ENCODE measurements at places on chromosomes 4 and X. TPM values are rescaled to one million over a fixed set of nuclear protein-coding genes. Genes with fewer than 3 reads are reported as not detected.

The ZNF630 gene
- 1.5 TPM for total RNA-seq

The SMIM9 gene
- not detected for total RNA-seq

The ERAS gene
- not detected for total RNA-seq

The IL13RA2 gene
- not detected for total RNA-seq

The MAGT1 gene
- 66.9 TPM for total RNA-seq

The ZCCHC18 gene
- 1.6 TPM for total RNA-seq

The SSX1 gene
- not detected for total RNA-seq

The CSAG3 gene
- not detected for total RNA-seq

The ADH7 gene
- not detected for total RNA-seq

The LINC00632 gene
- total RNA-seq = 12.7 TPM

All from endothelial cell of umbilical vein (primary cell).